ENCODE measurements at places on chromosomes 7 and 10.

DNA sequence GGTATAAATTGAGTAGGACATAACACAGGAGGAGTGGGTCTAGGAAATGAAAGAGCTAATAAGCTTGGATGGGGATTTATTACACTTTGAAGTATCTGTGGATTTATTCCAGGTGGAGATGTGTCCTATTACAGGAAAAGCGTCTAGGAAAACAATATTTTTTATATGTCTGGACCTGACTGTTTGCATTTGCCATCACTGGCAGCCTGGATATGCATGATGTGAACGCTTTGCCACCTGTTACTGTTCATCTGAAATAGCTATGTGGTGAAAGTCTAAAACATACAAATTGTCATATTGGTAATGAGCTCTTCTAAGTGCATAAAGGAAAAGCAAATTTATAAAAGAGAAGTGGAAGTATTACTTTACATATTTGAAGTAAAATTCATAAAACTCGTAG lies 31.6 kb upstream of the AGMO start:
- no peak for DNase-seq

- no peak for DNase-seq
Measured at GRCh38 chr10:49335364-49335972, 36.5 kb downstream of the C10orf71 start.

DNA sequence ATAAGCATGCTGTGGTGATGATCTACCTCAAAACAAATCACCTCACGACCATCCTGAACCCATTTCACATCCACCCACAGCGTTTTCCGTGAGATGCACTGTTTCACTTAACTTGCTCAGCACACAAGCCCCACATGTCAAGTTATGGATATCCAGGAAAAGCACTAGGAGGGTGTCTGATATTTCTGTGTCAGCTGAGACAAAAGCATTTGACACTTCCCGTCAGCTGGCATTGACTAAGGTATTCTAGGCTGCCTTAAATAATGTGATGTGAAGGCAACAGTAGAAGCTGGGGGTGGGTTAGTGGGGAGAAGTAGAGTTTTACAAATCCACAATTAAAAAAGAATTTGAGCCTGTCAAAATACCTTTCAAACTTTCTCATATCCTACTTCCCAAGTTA lies 68.7 kb upstream of the MDFIC start:
- DNase-seq, result no peak

DNA sequence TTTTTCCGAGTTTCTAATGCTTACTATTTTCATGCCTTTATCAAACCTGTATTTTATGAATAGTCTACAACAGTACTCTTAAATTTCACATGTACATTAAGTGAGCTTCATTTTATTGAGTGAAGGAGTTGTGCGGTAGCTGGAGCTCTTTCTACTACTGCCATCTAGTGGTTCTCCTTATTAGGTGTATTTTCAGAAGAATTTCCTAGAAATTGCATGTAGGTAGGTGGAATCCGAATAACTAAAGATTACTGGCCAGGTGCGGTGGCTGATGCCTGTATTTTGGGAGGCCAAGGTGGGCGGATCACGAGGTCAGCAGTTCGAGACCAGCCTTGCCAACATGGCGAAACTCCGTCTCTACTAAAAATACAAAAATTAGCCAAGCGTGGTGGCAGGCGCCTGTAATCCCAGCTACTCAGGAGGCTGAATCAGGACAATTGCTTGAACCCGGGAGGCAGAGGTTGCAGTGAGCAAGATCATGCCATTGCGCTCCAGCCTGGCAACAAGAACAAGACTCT lies 38.3 kb downstream of the LRRC72 start:
- DNase-seq, result no peak

GRCh38 chr10:6269953-6270867 lies 67.5 kb downstream of the PFKFB3 start:
- no peak for DNase-seq
